H1 (cell line): ENCODE measurements at places on chromosomes 2 and 18. TPM values are rescaled to one million over a fixed set of nuclear protein-coding genes. Genes with fewer than 3 reads are reported as not detected.

PSME4 gene
- total RNA-seq = 104 and 116 TPM in 2 replicates

PER2 gene
- 5.5 TPM in 2 replicates for total RNA-seq

TCF23 gene
- not detected in 2 replicates for total RNA-seq

SMIM21 gene
- not detected in 2 replicates for total RNA-seq

- H3K36me3 ChIP-seq = no peaks in the 10 kb centered on the region
- no peaks in the 10 kb centered on the region for H3K27me3 ChIP-seq
- H3K4me3 ChIP-seq = no peak overlapping the region
- no peaks in the 10 kb centered on the region for H3K4me1 ChIP-seq
- no peak for DNase-seq
Measured at GRCh38 chr2:217724471-217724870, 278.3 kb downstream of the TNS1 start.

GRCh38 chr2:226611944-226612318 lies 187.7 kb downstream of the IRS1 start:
- no peak overlapping the region for H3K4me3 ChIP-seq
- no peaks in the 10 kb centered on the region for H3K4me1 ChIP-seq
- no peak for DNase-seq
- no peaks in the 10 kb centered on the region for H3K36me3 ChIP-seq
- no peaks in the 10 kb centered on the region for H3K27me3 ChIP-seq
- H3K27ac ChIP-seq = no peak overlapping the region

DNA sequence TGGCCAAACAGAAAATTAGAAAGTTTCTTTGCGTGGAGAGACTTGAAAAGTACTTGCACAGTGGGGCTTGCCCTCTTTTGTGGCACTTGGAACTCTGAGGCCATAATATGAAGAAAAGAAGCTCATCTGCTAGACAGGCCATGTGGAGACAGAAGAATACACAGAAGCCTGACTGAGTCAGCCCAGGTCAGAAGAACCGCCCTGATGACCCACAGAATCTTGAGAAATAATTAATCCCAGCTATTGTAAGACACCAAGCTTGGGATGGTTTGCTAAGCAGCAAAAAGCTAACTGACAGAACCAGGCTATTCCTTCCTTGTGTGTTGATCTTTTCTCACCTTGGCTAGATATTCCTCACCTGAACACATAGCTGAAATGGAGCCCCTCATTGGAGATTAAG lies 33.7 kb downstream of the G6PC2 start:
- no peak for DNase-seq
- no peak overlapping the region for H3K27ac ChIP-seq
- no peaks in the 10 kb centered on the region for H3K4me1 ChIP-seq
- no peak overlapping the region for H3K4me3 ChIP-seq
- H3K36me3 ChIP-seq = no peaks in the 10 kb centered on the region; the same call in 1 of the 2 replicates

DNA sequence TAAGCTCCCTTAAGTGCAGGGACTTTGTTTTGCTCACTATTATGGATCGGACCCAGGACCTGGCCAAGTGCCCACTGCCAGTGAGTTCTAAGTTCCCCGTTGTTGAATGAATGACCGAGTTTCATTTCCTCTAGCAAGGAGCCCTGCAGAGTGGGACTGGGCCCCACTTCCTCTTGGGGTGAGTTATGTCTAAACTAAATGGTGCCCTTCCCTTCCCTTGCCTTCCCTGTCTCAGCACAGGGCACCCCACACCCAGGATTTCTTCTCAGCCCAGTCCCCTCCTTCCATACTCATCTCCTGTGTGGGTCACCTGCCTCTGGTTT lies 195.3 kb upstream of the HS6ST1 start:
- no peak overlapping the region for H3K4me3 ChIP-seq
- no peak for DNase-seq
- no peak overlapping the region for H3K27ac ChIP-seq
- no peaks in the 10 kb centered on the region for H3K27me3 ChIP-seq

DNA sequence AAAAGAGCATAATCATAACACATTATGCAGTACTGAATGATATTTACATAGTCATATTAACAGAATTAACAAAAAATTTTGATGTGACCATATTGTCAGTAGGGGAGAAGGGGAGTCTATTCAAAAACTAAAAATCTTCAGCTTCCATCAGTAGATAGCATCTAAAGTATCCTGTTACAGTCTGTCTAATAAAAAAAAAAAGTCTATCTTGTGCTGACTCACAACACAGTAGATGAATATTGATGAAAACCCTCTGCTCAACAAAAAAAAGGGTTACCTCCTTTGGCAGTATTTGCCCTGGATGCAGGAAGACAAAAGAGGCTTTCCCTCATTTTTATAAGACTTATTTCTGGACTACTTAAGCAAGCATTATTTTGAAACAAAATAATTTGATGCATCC lies 27.3 kb downstream of the GRB14 start:
- no peaks in the 10 kb centered on the region for H3K4me1 ChIP-seq
- H3K27me3 ChIP-seq = no peaks in the 10 kb centered on the region
- H3K36me3 ChIP-seq = no peaks in the 10 kb centered on the region

DNA sequence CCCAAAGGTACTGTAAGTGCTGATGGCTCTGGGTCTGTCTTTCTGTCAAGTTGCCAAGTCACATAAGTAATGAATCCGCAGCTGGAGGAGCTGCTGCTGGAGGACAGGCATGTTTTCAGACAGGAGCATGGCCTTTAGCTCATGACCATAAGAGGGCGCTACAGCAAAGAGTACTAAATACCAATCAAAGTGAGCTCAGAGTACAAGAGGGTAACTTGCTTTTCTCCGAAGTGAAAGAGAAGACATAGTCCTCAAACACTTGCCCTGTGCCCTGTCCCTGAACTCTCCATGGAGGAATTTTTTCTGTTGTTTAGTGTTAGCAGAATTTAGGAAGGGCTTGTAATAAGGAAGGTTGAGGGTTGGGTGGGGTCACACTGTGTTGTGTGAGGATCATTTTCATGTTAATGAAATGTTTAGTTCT lies 58.0 kb upstream of the EML6 start:
- H3K27ac ChIP-seq = no peak overlapping the region
- no peak overlapping the region for H3K4me3 ChIP-seq
- DNase-seq = no peak
- peaks cover 66% of the 10 kb centered on the region for H3K36me3 ChIP-seq
- H3K4me1 ChIP-seq = no peaks in the 10 kb centered on the region

GRCh38 chr18:71471963-71472725 lies 1072.0 kb downstream of the CBLN2 start:
- no peak overlapping the region for H3K4me3 ChIP-seq
- no peaks in the 10 kb centered on the region for H3K27me3 ChIP-seq
- H3K4me1 ChIP-seq = no peaks in the 10 kb centered on the region
- peak; percentile 44 for DNase-seq

DNA sequence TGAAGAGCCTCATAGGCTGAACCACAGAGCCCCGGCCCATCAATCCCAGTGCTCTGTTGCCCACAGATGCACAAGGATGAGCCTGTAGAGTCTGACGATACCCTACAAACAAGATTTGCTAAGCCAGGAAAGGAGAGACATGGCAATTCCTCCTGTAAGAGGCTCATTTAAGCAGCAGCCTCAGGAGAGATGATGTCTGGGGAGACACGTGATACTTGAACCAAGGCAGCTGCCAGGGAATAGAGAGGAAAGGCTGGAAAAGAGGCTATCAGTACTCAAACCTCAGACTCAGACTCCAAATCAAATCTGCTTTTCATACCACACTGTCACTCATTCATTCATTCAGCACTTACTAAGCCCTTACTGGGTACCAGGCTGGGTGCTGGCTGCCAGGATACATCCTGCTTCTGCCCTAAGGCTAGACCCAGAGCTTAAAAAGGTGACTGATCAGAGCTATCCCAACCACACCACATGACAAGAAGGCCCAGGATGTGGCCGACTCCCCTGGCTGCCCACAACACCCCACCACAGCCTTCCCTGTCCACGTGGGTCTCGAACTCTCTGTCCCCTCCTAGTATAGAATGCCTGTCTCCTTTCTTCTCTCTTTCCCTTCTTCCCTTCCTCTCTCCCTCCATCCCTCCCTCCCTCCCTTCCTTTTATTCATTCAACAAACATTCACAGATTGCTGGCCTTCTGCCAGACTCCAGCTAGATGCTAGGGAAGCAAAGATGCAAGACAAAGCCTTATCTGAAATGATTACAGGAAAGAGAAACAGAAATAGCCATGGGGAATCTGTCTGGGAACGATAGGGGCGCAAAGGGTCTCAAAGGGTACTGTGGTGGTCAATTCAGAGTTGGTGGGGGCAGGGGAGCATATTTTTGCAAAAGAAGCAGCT lies 23.4 kb upstream of the KCNK3 start:
- DNase-seq = no peak
- no peaks in the 10 kb centered on the region for H3K36me3 ChIP-seq
- H3K4me1 ChIP-seq = no peaks in the 10 kb centered on the region
- no peak overlapping the region for H3K4me3 ChIP-seq

DNA sequence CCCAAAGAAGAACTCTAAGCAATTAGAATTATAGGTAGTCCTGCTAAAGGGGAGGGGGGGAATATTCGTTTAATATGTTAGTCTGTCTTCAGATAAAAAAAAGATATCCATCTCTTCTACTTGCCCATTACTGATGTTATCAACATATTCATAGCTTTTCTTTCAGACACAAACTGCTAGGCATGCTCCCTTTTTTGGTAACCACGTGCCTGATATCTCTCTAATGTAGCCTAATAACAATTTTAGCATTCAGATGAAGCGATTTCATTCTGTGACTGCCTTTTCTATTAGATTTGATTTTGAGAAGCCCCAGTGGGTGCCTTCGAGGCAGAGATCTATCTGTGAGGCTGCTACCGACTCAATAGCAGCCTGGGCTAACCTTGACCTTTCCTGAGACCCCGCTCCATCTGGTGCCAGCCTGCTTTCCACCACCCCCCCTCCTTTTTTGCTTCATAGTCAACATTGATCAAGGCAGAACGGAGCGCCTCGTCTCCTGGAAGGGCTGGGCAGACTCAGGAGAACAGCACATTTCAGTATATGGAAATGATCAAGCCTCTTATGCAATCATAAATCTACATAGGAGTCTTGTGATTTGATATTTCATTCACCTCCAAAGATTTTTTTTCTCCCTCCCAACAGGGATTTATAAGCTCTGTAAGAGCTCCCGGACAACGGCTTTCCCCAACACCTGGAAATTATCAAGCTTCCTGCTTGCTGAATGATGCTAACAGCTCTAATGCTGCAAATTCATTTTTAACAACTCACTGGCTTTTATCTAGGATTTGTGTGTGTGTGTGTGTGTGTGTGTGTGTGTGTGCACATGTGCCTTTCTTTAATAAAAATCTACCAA lies 14.7 kb upstream of the BCL11A start:
- no peak for DNase-seq
- no peaks in the 10 kb centered on the region for H3K27me3 ChIP-seq
- no peaks in the 10 kb centered on the region for H3K36me3 ChIP-seq
